Epithelial cell of esophagus (primary cell): ENCODE measurements at places on chromosomes 12 and 14.

- DNase-seq, result peak; percentile 8
Measured at GRCh38 chr12:22800332-22800731, 175.4 kb downstream of the ETNK1 start.

- no peak for DNase-seq
Measured at GRCh38 chr12:108605000-108605689, 7.3 kb upstream of the TMEM119 start.

- DNase-seq, result no peak
Measured at GRCh38 chr12:130375296-130376287, 37.9 kb downstream of the PIWIL1 start.

- peak; percentile 19 for DNase-seq
Measured at GRCh38 chr12:50458606-50459005, 46.2 kb upstream of the DIP2B start.

DNA sequence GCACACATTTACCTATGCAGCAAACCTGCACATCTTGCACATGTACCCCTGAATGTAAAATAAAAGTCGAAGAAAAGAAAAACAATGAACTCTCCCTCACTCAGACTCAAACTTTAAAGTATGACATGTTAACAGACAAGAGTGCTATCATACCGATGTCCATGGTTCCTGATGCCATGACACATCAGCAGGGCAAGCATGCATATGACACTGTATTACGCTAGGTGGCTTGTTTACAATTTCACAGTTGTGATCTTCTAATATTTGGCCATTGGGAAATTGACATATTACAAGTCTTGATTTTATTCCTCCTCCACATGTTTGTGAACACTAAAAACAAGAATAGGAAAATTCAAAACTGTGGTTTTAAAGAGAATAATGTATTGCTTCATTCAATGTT, 126.6 kb downstream of the ADAMTS20 start:
- no peak for DNase-seq

- no peak for DNase-seq
Measured at GRCh38 chr12:3222979-3223378, 145.8 kb downstream of the TSPAN9 start.

GRCh38 chr12:119444462-119445044, 110.0 kb downstream of the CCDC60 start:
- peak; percentile 16 for DNase-seq

DNA sequence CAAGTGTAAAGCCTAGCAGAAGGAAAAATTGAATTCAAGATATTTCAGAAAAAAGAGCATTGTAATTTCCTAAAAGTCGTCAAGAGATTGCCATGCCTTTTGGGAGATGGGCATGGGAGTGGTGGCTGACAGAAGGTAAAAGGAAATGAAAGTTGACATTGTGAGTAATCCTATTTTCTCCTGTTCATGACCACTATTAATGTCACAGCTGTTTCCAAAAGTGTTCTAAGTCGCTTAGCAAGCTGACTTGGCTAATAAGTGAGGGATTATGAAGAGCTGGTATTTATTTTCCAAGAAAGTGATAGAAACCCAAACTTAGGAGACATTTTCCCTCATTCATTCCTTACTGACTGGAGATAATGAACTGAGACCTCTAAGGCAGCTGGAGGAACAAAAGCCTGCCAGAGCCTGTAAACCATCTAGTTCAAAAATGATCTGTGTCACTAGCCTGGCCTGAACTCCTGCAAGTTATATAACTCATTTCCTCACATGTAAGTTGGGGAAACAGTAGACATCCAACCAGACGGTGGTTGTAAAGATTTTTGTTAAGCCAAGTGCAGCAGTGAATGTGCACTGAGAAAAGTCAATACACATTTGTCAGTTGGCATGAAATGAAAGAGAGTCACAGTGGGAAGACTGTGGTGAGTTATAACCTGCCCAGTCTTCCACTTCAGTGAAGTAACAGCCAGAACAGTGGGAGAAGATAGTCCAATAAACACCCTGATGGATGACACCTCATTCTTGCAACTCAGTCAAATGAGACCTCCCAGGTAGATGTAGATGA, 75.8 kb downstream of the DIO2 start:
- DNase-seq, result peak; percentile 22

GRCh38 chr12:6280053-6280469, 30.4 kb upstream of the PLEKHG6 start:
- DNase-seq, result peak; percentile 93

DNA sequence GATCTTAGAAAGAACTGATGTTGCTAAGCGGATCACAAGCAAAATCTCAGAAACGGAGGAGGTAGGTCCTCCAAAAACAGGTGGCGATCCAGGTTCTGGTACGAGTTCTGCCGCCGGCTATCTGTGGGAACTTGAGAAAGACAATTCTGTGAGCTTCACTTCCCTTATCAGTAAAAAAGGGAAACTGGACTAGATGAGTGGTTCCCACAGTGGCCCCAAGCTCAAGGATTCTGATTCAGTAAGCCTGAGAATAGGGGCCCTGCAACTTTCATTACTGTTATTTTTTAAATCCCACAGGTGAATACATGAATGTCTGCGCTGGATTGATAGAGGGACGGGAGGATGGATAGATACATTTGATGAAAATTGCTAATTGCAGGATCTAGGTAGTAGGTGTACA, 160.2 kb downstream of the PPM1H start:
- no peak for DNase-seq

GRCh38 chr12:62654326-62655241, 188.0 kb downstream of the MON2 start:
- no peak for DNase-seq

GRCh38 chr12:132686825-132687210, 324 bp downstream of the POLE start:
- DNase-seq, result no peak

DNA sequence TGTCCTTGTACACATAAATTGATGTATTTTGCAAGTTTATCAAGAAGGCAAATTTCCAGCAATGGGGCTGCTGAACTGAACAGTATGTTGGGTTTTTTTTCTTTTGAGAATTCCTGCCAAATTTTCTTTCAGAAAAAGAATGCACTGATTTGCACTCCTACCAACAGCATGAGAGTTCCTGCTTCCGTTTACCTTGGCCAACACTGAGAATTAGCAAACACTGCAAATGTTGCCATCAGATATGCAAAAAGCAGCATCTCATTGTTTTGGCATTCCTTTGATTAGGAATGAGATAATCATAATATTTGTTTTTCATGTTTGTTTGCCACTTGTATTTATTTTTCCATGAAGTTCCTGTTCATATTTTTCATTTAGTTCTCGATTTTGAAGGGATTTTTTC, 82.4 kb downstream of the RTN1 start:
- DNase-seq, result no peak

DNA sequence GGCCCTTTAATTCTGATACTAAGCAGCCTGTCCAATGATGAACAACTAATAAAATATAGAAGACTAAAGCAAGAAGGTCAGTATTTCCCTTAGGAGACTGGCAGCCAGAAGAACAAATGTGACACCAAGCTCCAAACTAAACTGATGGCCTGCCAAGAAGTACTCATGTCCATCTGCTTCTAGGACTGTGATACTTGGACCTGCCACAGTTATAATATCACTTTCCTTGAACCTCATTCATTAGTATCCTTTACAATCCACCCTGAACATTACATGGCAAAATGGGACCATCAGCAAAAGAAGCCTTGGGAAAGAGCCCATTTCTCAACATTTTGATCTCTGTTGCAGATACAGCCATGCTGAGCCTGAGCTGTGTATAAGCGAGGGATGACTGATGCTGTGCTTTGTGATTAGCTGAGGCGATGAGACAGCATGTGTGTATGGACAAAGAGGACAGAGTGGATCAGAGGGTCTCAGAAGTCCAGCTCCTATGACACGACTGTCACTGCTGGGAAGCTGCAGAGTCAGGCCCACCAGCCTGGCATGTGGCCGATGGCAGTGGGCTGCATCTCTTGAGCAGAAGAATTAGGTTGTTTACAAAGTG, 73.9 kb downstream of the TGFB3 start:
- no peak for DNase-seq

DNA sequence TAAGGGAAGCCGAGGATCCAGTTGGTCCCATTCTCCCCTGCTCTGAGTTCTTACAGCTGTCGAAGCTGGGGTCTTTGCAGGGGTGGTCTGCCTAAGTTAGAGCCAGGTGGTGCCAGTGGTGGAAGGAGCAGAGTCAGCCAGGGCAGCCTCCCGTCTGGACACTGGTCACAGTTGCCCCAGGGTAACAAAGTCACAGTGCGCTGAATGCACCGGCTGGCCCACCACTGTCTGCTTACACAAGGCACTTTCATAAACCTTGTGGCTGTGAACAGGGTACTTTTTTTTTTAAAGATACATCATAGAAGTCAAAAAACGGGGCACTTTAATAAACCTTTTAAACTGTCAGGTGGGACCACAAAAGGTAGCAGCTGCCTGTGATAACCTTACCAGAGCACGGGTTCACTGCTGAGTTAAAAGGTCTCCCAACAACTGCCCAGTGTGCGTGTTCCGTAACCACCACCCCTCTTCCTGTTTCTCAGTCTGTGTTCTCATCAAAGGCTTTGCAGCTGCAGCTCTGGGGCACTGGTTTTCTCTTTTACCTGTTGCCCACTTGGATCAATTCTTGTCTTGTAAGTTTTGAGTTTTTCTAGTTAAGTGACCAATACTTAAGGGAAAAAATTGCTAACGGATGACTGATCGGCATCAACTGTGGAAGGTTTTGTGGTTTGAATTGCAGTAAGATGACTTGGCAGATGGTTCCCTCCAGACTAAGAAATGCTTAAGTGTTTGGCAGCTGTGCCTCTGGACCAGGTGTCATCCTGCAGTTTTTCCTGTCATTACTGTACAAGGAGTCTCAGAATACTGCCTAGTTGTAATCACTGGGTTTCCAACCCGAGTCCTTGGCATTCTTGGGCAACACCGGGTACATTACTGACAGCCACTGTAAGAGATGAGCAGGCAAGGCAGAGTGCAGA, 55.9 kb downstream of the DYNC1H1 start:
- DNase-seq, result no peak

DNA sequence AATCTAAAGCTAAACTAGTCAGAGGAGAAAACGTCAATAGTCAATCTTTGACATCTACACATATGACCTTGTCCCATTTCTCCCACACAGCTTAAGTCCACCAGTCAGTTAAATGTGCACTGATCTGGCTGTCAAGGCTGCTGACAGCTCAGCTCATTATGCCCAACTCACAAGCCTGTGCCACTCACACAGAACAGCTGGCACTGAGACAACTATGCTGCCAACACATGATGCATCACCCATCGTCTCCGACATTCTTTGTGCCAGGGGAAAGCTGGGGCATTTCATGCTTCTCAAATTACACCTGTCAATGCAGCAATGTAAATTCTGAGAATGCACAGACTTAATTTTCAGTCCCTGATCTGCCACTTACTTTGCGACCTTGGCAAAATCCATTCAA, 25.3 kb downstream of the GNS start:
- peak; percentile 94 for DNase-seq

DNA sequence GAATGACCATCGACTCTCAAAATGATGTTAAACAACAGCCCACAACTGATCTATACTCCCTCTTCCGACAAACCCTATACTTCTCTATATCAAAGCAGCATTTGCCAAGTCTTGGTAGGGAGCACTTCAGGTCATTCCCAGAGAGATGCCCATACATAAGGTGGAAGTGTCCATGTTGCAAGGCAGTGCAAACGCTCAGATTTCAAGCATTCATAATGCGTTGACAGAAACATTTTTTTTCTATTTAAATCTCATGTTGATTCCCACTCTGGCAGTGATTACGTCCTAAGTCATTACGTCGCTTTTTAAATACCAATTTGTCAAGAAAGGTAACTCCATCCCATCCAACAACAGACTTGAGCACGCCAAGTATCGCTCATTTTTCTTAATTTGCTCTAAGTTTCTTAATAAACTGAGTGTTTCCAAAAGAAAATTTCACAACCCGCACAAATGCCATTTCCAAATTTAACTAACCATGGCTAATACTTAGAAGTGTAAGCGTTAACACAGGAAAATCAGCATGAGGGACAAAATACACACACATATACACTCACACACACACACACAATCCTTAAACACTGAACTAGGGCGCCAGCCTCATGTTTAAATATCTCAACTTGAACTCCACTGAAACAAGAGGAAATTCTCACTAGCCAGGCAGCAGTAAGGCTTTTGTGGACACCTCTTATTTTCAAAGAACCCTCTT, 1.1 kb downstream of the GXYLT1 start:
- DNase-seq, result peak; percentile 33

DNA sequence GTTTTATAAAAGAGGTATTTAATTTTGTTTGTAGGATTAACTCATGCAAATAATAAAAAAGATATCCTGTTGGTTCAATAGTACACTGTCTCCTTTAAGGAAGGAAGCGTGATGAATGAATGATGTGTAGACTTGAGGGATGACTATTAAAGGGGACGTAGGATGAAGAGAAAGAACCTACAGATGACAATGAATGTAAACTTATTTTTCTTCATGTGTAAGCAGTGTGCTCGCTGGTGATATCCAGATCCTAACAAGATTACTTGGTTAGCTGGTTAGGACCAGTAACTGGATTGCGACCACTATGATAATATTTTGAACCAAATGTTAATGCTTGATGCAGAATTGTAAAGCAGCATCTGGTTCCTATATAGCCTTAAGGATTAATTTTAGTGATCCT, 2.6 kb downstream of the ARF6 start:
- peak; percentile 36 for DNase-seq

GRCh38 chr12:13372386-13372785, 175.9 kb downstream of the EMP1 start:
- no peak for DNase-seq

- DNase-seq, result no peak
Measured at GRCh38 chr12:92297932-92298696, 152.5 kb upstream of the BTG1 start.
